Calu3 (cell line): ENCODE measurements at places on chromosomes 16 and 17. TPM values are rescaled to one million over a fixed set of nuclear protein-coding genes. Genes with fewer than 3 reads are reported as not detected.

DNA sequence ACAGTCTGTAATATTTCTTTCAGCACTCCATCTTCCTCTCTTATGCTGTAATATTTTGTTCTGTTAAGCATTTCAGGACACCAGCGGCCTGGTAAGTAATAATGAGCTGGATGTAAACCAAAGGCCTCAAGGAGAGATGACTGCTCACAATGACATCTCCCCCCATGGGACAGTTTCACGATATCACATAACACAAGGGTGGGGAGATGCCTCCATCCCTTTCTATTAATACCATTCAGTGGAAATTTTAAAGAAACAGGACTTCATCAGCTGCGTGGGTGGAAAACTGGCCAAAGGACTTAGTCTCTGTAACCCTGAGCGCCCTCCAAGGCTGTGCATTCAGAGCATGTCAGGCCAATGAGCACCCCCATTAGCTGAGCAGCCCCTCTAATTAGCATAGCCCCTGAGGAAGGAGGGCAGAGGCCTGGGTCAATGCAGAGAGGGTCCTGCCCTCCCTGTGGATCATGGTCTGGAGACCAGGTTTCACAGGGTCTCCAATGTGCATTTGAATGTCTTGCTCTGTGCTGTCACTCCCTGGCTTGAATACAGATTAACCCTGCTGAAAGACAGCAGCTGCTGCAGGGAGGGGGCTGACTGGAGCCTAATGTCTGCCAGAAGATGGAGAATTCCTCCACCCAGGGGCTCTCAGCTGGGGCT lies 156.4 kb downstream of the HS3ST2 start:
- no peaks in the 10 kb centered on the region for H3K36me3 ChIP-seq
- peaks cover 9% of the 10 kb centered on the region for H3K4me1 ChIP-seq

The SPAG9 gene
- 126 and 129 TPM in 2 replicates for total RNA-seq

The TP53TG3 gene
- not detected in 2 replicates for total RNA-seq

GRCh38 chr16:27254262-27254811 lies 14.2 kb downstream of the NSMCE1 start:
- H3K27ac ChIP-seq, result no peak overlapping the region
- H3K27me3 ChIP-seq, result no peaks in the 10 kb centered on the region
- H3K36me3 ChIP-seq, result peaks cover 14% of the 10 kb centered on the region
- DNase-seq, result no peak

GRCh38 chr16:85998868-85999729 lies 100.1 kb downstream of the IRF8 start:
- H3K4me1 ChIP-seq, result no peaks in the 10 kb centered on the region
- DNase-seq, result no peak

DNA sequence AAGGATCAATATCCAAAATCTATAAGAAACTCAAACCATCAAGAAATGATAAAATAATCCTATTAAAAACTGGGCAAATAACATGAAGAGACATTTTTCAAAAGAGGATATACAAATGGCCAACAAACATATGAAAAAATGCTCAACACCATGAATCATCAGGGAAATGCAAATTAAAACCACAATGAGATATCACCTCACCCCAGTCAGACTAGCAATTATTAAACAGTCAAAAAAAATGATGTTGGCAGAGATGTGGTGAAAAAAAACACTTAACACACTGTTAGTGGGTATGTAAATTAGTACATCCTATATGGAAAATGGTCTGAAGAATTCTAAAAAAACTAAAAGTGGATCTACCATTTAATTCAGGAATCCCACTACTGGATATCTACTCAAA lies 379.0 kb upstream of the SOX9 start:
- H3K27me3 ChIP-seq, result no peaks in the 10 kb centered on the region
- DNase-seq, result no peak
- H3K27ac ChIP-seq, result no peak overlapping the region
- H3K4me1 ChIP-seq, result peaks cover 13% of the 10 kb centered on the region

DNA sequence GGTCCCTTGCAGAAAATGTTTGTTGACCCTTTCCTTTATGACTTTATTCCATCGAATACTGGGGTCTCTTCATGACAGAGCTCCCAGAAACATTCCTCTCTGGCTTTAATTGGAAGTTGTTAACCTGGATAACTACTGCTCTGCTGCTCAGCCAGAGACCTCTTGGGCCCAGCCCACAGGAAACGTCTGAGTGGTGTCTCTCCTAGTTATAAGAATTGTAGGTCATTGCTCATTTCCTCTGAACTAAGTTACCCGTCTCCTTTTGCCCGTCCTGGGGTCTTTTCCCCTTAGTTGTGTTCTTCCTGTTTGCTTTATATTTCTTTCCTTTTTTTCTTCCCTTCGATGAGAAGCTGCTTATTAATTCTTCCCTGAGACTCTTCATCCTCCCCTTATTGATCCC lies 9.0 kb downstream of the MAP2K6 start:
- no peaks in the 10 kb centered on the region for H3K4me1 ChIP-seq
- H3K4me3 ChIP-seq, result no peak overlapping the region
- H3K36me3 ChIP-seq, result no peaks in the 10 kb centered on the region
- no peaks in the 10 kb centered on the region for H3K27me3 ChIP-seq
- H3K27ac ChIP-seq, result no peak overlapping the region
- no peak for DNase-seq

The SGCA gene
- not detected in 2 replicates for total RNA-seq
